Foreskin fibroblast (primary cell): ENCODE measurements at places on chromosomes 7 and 10.

DNA sequence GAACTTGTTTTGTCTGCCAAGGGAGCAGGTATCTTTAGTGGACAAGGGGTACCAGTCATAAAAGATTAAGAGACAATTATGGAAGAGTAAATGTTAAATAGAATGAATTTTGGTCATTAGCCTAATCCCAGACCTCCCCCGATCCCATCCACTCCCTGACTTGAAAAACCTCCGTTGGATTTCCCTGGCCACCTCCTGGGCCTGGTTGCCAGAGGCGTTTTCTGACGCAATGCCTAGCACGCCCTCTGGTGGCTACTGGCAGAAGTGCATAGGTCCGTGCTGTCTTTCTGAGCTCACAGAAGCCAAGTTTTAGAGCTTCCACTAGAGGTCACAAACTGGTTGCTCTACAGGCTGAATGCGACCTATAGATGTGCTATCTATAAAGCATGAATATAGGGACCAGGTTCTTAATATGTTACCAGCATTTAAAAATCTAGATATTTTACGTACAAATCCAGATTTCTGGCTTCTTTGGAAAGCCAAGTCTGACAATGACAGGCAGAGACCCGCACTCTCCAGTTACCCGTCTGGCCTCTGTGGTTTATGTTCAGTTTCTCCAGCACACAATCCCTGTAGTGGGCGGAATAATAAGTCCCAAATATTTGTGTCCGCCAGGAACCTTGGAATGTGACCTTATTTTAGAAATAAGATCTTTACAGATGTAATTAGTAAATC, 39.8 kb downstream of the SPOCK2 start:
- peak; percentile 96 for DNase-seq

DNA sequence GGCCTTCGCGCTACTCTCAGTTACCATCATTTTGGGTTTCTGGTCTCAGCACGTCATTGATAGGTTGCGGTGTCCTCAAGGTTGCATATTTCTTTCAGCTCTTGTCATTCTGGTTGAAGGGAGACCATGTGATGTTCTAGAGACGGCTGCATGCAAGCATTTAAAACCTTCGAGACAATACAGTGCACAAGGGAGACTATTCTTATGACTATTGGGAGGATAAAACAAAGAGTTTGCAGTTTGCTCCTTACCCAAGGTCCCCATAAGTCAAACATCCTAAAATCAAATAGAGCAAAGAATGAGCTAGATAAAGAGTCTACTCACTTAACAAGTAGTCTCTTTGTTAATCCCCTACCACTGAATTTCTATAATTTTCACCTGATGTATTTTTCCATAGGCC, 39.1 kb downstream of the NPVF start:
- no peak for DNase-seq

DNA sequence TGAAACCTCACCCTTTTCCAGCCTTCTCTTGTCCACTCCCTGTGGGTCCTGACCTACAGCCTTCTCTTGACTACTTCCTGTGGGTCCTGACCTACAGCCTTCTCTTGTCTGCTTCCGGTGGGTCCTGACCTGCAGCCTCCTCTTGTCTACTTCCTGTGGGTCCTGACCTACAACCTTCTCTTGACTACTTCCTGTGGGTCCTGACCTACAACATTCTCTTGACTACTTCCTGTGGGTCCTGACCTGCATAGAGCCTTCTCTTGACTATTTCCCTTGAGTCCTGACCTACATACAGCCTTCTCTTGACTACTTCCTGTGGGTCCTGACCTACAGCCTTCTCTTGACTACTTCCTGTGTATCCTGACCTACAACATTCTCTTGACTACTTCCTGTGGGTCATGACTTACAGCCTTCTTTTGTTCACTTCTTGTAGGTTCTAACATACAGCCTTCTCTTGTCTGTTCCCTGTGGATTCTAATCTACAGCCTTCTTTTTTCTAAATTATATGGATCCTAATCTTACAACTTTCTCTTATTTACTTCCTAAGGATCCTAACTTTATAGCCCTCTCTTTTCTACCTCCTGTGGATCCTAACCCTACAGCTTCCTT, 36.5 kb downstream of the C10orf71 start:
- no peak for DNase-seq

DNA sequence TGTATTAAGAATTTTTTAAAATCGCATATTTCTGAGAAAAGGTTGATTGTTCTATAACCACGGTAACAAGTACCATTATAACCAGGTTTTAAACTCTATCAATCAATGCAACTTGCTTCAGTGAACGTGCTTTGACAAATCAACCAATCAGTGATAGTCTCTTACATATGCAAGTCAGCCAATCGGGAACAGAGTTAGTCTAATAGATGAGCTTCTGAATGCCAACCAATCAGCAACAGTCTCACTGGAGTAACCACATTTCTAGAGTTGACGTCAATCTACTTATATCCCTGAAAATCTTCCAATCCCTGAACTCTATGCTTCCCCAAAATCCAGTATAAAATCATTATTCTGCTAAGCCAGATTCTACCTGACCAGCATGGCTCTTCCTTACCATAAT, 44.7 kb upstream of the TRUB1 start:
- DNase-seq, result no peak

DNA sequence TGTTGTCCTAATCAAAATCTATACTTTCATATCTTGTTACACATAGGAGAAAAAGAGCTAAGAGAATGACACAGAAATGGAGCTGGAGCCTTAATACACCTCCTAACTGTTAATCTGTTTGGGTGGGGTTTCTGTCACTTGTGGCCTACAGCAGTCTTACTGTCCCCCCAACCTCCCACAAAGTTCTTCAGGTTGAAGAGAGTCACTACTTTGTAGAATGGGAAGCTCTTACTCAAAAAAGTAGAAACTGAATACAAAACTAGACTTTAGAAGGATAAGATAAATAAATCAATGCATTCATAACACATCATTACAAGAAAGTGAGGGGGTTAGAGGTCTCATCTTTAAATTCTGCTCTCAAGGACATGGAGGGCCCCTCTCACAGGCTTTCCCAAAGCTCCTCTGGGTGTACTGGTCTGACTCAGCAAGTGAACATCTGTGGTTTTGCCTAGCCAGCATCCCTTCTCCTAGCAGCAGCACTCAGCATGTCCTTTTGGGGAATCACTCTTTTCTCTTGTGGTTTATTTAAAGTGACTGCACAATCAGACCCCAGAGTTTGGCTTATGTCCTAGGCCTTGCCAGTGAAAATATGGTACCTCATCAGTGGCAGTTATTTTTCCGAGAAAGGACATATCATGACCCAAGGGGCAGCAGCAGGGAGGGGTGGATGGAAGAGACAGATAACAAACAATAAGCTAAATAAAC, 2.0 kb upstream of the BLVRA start:
- DNase-seq, result peak; percentile 86

DNA sequence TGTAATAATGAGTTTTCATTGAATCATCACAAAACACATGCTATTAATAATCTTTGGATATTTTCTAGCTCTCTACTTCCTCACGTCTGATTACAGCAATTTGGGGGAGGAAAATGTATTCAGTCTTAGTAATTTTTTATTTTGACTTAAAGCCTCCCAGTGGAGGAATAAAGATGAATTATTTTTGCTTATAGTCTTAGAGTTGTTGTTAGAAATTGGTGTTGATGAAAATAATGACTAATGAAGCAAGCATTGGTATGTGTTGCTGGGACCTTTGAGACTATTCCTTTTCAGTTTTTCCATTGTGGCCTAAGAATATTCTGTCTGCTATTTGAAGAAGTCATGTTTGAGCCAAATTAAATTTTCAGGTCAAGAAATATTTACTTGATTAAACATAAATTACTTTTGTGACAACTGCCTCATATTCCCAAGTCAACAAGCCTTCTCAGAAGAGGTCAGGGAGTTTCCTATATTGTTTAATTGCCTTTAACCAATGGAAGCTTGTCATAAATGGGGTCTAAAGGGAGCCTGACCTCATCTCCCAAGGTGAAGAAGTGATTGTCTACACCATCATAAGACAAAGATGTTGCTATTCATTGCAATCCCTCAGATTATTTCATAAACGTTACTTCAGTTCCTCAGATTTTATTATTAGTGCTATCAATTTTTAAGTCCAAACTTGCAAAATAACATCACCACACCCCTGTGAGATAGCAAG, 90.0 kb downstream of the ST7 start:
- DNase-seq, result no peak

GRCh38 chr10:108601851-108602250, 1321.5 kb downstream of the XPNPEP1 start:
- peak; percentile 17 for DNase-seq
